Activated CD4-positive, alpha-beta T cell treated with anti-CD3 and anti-CD28 coated beads, Interleukin-2, amount 50 U/mL, for 48 hours (primary cell): ENCODE measurements at places on chromosomes 2 and 18.

GRCh38 chr2:72996117-72996502 is 75.4 kb downstream of the SFXN5 start:
- DNase-seq: no peak

GRCh38 chr18:48805826-48806535 is 144.8 kb downstream of the SMAD7 start:
- no peak for DNase-seq

GRCh38 chr2:239753401-239753837 is 271.7 kb downstream of the NDUFA10 start:
- DNase-seq: no peak

DNA sequence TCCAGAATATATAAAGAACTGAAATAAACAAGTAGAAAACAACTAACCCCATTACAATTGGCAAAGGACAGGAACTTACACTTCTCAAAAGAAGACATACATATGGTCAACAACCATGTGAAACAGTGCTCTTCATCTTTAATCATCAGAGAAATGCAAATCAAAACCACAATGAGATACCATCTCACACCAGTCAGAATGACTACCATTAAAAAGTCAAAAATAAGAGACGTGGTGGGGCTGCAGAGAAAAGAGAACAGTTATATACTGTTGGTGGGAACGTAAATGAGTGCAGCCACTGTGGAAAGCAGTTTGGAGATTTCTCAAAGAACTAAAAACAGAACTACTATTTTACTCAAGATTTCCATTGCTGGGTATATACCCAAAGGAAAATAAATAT is 1696.3 kb upstream of the TMEFF2 start:
- no peak for DNase-seq

- no peak for DNase-seq
These were observed 2.6 kb downstream of the IL1RL1 start for GRCh38 chr2:102313950-102314349.

GRCh38 chr18:76657911-76658470 is 162.9 kb upstream of the ZNF516 start:
- no peak for DNase-seq

DNA sequence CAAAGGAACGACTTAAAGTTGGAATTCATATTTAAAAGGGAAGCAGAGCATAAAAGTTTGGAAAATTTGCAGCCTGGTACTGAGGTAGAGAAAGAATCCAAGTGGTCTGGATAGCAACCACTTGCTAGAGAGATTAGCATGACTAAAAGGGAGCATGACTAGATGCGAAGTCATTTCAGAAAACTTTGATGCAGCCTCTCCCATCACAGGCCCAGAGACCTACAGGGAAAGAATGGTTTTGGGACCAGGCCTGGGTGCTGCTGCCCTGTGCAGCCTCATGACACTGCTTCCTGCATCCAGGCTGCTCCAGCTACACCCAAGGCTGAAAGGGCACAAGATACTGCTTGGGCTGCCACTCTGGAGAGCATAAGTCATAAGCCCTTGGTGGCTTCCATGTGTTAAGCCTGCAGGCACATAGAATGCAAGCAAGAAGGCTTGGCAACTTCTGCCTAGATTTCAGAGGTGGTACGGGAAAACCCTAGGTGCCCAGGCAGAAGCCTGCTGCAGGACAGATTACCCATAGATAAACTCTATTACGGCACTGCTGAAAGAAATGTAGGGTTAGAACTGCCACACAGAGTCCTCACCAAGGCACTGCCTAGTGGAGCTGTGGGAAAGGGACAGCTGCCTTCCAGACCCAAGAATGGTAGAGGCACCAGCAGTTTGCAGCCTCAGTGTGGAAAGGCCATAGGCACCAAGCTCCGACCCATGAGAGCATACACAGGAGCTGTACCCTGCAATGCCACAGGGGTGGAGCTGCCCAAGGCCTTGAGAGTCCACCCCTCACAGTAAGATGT is 12.6 kb upstream of the CHN1 start:
- DNase-seq: no peak

GRCh38 chr2:137826373-137827372 is 137.6 kb upstream of the HNMT start:
- DNase-seq: no peak

GRCh38 chr2:241895712-241896641 is 26.4 kb downstream of the RTP5 start:
- DNase-seq: peak; percentile 39

GRCh38 chr2:218992703-218993344 is 398 bp downstream of the CRYBA2 start:
- DNase-seq: no peak

GRCh38 chr2:231521443-231521842 is 8.8 kb downstream of the NMUR1 start:
- DNase-seq: no peak

- DNase-seq: no peak
These were observed 5.2 kb downstream of the UGT1A7 start for GRCh38 chr2:233686928-233687327.

- DNase-seq: no peak
These were observed 294.8 kb upstream of the MGAT5 start for GRCh38 chr2:133959066-133959465.

- DNase-seq: no peak
These were observed 522.8 kb upstream of the RAB6C start for GRCh38 chr2:129456691-129457090.

- no peak for DNase-seq
These were observed 6.6 kb downstream of the TTLL4 start for GRCh38 chr2:218717262-218717661.

- no peak for DNase-seq
These were observed 969.6 kb upstream of the PIK3C3 start for GRCh38 chr18:40985436-40985835.

DNA sequence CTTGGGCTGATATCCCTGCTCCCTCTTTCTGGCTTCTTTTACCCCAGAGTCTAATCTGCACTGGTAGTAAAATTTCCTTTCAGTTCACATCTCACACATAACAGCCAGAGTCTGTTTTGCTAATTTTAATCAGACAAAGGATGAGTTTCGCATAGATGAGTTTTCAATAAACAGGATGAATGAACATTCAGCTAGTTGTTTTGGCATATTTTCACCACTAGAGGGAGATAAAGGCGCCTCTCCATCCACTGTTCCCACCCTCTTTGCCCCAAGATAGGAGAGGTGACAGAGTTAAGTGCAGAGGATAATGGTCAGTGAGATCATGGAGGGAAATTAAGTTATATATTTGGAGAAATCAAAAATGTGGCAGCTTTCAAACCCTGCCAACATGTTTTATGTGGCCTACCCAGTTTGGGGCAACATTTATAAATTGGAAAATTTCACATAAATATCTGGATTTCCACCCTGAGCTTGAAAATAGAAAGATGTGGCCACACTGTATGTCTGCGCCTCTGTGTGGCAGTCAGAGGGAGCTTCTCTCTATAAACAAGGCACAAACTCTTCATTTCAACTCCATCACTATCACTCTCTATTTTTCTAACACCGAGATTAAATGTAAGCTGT is 48.5 kb upstream of the DTNA start:
- DNase-seq: no peak

DNA sequence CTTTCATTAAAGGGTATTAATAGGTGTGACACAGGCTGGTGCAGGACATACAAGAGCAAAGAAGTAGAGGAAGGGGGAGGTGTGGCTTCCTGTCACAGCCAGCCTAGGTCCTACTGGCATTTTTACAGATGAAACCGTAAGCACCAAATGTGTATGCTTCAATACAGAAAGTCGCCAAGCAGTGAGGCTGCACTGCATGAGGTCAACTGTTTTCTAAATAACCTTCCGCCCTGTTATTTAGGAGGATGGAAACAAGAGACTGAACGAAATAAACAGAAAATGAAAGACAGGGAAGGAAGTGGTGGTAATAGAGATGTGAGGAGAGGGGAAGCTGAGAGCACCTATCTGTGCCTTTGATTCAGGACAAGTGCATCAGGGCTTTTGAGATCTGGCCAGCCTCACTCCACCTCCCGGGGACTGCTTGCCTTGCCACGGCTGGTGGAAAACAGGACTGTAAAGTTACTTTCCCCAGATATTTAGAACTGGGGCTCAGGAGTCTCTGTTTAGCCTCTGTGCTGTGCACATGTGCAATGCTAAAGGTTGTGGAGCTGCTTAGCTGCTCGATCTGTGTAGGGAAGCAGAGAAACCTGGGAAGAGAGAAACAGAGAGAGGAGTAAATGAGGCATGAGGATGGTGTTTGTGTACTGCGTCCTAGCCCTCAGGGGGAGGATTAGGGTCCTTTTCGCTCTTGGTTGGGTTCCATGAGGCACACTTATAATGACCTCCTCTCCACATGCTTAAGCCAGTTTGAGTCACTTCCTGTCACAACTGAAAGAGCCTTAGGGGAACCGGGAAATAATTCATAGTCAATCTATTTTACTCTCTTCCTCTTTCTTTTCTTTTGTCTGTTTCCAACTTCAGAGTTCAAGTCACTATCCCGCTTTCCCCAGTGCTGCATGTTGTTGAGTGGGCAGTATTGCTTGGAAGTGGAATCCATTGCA is 62.3 kb upstream of the BOD1L2 start:
- DNase-seq: no peak

- no peak for DNase-seq
These were observed 65.3 kb downstream of the TWIST2 start for GRCh38 chr2:238912916-238913875.

GRCh38 chr2:227377467-227378351 is 1.4 kb downstream of the TM4SF20 start:
- DNase-seq: no peak

GRCh38 chr18:62715759-62716615 is 646 bp downstream of the PHLPP1 start:
- DNase-seq: peak; percentile 60

DNA sequence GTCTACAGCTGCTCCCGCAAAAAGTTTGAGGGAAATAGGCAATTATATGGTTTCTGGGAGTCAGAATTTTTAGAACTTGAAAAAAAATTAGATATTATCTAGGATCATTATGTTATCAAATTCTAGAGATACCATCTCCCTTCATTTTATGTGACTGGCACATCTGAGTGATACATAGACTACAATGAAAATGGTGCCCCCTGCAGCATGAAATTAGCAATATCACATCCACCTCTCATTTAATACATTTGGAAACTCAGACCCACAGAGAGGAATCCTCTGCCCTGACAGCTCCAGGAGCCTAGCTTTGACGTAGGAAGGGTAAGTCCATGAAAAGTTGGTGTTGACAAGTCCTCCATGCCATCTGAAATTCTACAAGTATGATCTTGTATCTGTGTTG is 381.6 kb downstream of the SUCLG1 start:
- peak; percentile 3 for DNase-seq

DNA sequence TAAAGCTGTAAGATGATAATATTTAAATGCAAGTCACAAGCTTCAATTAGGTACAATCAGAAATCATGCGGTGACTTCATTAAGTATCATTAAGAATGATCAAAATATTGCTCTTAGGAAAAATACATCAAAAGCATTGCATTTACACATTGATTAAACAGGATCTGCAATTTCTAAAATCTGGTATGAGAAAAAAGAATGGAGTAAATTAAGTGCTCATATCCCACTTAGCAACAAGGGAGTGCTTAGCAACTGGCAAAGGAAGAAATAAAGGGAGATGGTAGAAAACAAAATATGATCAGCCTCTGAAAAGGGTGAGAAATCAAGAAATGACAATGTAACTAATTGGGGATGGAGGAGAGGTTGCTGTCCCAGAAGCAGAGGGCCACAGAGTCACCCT is 1918.2 kb upstream of the PIK3C3 start:
- DNase-seq: no peak

- DNase-seq: no peak
These were observed 30.8 kb downstream of the LPIN1 start for GRCh38 chr2:11777066-11777782.

DNA sequence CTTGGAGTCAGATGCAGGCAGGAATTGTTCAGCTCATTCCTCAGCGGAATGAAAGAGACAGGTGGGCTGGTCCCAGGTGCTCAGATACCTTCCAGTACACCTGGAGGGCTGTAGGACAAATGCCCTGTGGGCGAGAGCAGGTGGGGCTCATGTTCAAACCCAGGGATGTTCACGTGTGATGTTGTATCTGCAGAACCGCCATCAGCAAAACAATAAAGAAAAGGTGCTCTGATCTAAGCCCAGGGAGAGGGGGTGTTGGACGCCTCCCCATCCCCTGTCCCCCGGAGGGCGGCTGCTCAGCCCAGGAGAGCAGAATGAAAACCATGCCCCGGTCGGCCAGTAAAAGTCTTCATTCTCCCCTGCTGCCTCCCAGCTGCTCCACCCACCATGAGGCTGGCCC is 197.4 kb downstream of the HAUS1 start:
- DNase-seq: no peak

GRCh38 chr18:77081390-77081778 is 51.2 kb downstream of the MBP start:
- DNase-seq: no peak

GRCh38 chr18:40452599-40452998 is 1502.4 kb upstream of the PIK3C3 start:
- no peak for DNase-seq

DNA sequence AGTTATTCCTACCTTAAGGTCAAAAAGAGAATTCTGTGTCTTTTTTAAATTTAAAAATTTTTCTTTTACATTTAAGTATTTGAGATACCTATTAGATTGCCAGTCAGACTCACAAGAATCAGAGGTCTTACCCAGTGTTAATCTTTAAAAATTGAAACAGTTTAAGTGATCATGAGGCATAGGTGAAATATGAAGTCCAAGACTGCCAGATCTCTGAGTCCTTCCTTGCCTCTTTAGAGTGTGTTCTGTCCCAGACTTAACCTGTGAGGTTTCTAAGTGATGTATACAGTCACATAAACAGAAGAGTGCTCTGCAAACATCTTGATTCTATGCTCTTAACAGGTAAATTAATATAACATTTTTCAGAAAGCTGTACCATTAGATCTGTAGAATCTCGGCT is 40.6 kb downstream of the ACTR3 start:
- no peak for DNase-seq

GRCh38 chr2:111662771-111663470 is 221.1 kb downstream of the ANAPC1 start:
- DNase-seq: peak; percentile 55

GRCh38 chr18:46754188-46754587 is 2.7 kb downstream of the ST8SIA5 start:
- DNase-seq: no peak

DNA sequence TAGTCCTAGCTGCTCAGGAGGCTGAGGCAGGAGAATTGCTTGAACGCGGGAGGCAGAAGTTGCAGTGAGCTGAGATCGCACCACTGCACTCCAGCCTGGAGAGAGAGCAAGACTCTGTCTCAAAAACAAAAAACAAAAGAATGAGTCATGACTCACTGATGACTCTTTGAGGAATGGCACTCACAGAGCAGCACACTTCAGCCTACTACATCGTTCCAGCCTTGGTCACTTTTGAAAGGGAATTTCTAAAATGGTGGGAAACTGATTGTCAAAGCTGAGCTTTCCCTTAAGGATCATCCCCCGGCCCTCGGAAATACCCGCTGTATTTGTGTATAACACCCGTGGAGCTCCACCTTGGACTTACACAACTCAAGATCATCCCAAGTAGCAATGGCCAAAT is 217.3 kb upstream of the HS6ST1 start:
- no peak for DNase-seq

- DNase-seq: no peak
These were observed 14.5 kb upstream of the ERMN start for GRCh38 chr2:157339965-157340655.
